ENCODE measurements at places on chromosomes 5 and 9.

- no peak for DNase-seq
Measured at GRCh38 chr9:122191584-122191983, 31.9 kb downstream of the MORN5 start.

GRCh38 chr9:20236676-20237075, 385.6 kb downstream of the MLLT3 start:
- no peak for DNase-seq

GRCh38 chr5:169094586-169095409, 206.1 kb downstream of the SLIT3 start:
- no peak for DNase-seq

DNA sequence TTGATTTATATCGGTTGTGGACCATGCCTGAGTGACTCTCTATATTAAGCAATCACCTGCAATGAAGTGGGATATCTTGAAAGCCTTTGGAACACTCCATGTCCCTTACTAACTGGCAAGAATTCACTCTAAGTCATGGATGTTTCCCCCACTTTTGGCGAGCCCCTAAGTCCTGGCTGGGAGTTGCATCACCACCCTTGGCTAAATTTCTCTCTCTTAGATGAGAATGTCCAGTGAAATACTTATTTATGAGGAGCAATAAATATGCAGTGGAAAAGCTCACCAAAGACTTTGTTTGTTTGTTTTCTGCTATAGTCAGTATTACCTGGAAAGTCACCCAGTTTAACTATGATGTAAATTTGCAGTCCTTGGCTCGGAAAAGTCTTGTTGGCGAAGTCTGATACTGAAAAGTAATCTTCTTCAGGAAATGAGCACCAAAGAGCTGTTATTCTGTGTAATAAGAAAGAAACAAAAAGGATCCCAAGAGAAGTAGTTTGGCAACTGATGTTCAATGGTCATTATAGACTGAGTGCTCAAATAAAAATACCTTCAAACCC, 333.8 kb downstream of the DMRT2 start:
- no peak for DNase-seq

DNA sequence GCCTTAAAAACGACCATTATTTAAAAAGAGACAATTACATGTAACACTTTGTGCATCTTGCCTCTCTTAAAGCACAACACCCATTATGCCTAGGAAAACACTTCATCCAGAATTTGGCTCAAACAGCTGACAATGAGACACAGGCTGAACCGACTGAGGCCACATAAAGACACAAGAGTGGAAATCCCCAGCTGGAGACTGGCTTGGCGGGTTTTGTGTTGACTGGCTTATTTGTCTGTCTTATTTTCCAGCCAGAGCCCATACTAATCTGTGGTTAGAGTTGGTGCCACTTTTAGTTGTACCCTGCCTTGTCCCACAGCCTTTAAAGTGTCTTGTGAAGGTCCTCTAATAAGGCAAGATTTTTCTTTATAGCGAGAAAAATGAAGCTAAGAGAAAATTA, 21.2 kb downstream of the TRIM14 start:
- peak; percentile 80 for DNase-seq

GRCh38 chr9:104903609-104904008, 24.3 kb downstream of the ABCA1 start:
- DNase-seq = no peak

- DNase-seq = no peak
Measured at GRCh38 chr9:87894998-87895625, 12.4 kb downstream of the SPATA31E1 start.

DNA sequence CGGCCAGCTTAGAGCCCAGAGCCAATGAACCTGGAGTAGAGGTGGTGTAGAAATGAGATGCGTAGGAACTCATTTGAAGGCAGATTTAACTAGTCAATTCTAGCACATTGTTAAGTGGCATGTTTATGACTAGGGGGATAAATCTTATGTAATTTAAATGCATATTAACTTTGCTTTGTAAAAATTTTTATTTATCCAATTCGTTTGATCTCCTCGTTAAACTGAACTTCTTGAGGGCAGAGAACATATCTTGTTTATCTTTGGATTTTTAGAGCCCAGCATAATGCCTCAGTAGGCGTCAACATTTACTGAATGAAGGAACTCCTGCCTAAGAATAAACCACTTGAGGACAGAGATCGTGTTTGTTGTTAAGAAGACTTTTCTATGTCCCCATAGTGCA, 41.1 kb upstream of the ACOT12 start:
- no peak for DNase-seq

DNA sequence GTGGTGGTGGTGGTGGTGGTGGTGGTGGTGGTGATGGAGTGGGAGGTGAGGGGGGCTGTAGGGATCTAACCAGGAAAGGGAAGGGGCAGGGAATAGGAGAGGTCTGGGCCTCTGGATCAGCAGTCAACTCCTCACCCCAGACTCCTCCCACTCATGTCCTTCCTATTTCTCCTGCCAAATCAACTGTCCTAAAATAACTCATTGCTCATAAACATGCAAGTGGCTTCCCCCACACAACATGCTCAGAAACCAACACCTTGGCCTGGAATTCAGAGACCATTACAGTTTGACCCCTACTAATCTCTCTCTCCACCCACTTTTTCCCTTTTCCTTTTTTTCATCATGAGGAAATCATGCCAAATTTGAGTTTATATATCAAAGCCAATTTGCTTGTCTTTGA, 8.4 kb upstream of the FSD1L start:
- no peak for DNase-seq

DNA sequence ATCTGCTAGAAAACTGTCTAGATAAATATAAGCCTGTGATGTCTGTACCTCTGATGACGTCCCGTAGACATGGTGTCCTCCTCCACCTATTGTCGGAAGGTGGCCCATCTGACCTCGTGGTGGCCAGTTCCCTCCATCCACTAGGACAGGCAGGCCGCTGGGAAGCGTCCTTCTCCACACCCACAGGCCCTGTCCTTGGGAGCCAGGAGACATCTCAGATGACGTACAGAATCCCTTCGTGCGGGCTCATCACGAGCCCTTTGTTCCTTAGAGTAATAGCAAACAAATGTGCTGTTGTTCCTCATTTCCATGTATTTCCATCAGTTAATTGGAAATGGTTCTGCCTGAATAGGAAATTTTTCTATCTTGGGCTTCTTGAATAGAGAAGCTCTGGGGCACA, 38.3 kb upstream of the TENT4A start:
- DNase-seq = no peak

GRCh38 chr5:170070556-170071412, 34.9 kb upstream of the FOXI1 start:
- no peak for DNase-seq

GRCh38 chr5:132230871-132231270, 3.2 kb upstream of the P4HA2 start:
- DNase-seq = no peak

DNA sequence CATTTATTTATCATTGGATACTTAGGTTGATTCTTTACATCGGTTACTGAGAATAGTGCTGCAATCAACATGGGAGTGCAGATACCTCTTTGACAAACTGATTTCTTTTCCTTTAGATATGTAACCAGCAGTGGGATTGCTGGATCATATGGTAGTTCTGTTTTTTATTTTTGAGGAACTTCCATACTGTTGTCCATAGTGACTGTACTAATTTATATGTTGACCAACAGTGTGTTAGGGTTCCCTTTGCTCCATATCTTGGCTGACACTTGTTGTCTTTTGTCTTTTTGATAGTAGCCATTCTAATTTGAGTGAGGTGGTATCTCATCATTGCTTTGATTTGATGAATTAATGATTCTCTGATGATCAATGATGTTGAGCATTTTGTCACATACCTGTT, 137.3 kb upstream of the PITX1 start:
- no peak for DNase-seq

DNA sequence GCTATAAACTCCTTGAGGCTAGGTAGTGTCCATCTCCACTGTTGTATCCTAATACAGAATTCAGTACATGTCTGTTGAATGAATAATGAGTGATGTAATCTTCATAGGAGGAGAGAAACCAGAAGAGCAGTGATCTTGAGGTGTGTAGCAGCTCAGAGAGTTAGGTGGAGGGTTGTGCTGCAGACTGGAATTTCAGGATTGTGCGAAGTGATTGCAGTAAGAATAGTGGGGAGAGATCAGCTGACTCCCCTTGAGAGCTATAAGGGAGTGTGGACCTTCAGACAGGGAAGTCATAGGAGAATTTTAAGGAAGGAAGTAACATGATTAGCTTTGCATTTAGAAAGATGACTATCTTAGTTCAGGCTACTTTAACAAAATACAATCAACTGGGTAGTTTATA, 4.4 kb downstream of the SNX24 start:
- DNase-seq = no peak

- peak; percentile 81 for DNase-seq
Measured at GRCh38 chr9:37753489-37754190, at the start of gene TRMT10B. Gene TRMT10B, plus strand, starts transcription at chr9:37753805. Its CDS starts 8,127 bp downstream, at chr9:37761932.

DNA sequence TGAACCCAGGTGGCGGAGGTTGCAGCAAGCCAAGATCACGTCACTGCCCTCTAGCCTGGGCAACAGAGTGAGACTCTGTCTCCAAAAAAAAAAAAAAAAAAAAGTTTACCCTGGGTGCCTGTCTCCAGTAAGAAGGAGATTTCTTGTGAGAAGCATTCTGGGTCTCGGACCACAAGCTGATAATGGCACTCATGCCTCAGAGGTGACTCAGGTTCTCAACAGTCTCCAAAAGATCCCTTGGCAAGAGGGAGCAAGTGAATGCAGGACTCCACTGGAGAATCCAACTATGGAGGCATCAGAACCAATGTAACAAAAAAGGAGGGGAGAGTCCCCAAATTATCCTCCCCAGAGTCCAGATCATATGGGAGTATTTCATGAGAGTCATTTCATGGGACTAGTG, 106.0 kb upstream of the LRRTM2 start:
- DNase-seq = no peak

DNA sequence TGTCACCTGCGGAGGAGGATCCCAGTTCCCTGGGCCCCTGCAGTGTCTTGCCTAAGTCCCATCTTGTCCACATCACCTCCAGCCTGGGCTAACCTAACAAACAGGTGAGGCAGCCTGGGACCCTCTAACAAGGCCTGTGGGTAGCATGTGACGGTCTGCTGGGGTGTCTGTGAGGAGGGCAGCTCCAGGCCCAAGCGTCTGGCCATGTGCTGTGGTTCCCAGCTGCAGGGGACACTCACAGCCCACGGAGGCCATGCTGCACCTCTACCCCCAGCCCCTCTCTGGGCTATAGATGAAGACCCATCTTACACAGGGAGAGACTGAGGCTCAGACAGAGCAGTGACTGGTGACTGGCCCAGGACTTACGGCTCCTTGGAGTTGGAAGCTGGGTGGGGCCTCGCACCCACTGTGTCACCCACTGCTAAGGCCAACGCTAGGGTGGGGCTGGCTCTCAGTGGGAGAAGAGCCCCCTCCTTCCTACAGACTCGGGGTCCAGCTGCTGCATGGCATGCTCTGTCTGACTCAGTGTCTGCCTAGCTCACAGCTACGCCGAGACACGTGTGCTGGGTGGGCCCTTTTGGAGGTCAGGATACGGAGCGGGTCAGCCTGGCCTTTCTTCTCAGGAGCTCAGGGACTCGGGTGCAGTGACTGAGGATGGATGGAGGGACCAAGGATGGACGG, 40.8 kb upstream of the RNF130 start:
- DNase-seq = no peak

DNA sequence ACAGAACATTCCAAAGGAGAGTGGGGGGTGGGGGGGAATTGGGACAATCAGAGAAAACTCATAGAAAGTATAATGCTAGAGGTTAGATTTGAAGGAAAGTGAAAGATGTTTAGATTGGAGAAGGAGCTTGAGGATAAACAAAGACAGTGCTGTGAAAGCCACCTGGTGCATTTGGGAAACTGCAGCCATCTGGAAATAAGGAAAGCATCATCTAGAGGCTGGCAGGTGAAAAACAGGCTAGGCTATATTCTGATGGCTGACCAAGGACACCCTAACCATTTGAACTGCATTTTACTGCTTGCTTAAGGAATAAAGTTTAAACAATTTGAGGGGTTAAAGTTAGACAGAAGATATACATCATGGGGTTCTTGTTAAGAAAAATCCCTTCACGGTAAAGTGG, 296.4 kb downstream of the CETN3 start:
- no peak for DNase-seq

DNA sequence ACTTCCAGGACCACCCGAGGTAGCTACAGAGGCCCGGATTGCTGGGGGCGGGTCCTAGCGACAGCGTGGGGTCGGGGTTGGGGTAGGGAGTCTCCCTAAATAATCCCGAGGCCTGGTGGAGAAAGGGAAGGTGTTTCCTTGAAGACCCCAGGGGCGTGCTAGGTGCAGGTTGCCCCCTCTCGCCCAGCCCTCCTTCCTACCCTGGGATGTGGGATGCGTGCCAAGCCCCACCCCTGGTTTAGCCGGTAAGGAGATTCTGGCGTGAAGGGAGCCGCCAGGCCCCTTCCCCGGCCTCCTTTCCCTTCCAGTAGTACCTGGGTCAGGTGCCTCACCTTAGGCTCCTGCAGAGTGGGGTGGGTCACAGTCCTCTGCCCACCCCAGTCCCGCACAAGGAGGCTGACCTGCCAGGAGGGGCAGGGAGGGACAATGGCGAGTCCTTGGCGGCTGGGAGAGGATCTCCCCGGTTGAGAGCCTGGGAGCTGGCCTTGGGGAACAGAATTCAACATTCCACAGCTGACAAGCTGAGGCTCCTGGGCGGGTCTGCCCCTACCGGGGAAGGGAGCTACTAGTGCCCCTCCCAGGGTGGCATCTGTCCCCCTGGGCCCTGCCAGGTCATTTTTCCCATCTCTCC, 674 bp downstream of the TSPAN17 start:
- DNase-seq = no peak

DNA sequence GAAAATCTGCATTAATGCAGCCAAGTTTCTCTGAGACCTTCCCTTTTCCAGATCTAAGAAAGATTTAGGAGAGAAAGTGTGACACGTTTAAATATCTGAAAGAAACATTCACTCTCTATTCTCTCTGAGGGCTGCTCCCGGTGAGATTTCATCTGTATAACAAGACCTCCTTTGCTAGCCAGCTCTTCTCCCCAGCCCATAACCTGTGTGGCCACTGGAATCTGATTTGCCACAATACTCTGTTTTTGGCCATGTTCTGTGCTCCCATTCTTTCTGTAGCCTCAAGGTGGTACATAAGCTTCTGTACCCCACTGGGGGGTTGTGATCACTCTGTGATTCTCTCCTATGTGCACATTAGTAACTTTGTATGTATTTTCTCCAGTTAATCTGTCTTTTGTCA, 291.0 kb upstream of the SEMA6A start:
- DNase-seq = no peak

DNA sequence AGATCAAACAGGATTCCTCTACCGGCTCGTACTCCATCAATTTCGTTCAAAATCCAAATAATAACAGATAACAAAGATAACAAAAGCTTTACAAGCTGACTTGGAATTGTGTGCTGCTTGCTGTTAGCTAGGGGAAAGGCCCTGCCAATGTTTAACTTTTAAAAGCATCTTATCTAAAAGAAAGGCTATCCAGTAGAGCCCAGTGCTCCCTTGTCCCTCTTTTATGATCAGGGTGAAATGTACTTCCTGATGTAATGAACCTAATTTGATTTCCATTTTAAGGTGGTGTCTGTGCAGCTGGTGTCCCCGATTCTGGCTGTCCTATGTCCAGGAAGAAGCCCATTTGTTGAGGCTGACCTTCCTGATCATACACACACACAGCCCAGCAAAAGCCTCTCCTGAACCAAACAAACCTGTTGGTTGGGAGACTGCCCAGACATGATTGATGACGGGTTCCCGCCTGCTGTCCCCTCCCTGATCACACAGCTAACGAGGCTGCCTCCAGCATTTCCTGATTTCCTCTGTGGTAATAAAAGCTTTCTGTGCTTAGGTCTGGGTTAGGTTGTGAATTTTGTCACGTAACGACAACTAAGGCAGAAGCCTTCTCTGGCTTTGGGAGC, 54.1 kb downstream of the PWWP2A start:
- DNase-seq = no peak

- no peak for DNase-seq
Measured at GRCh38 chr5:54739371-54739770, 221.8 kb downstream of the SNX18 start.

All from activated CD4-positive, alpha-beta T cell treated with anti-CD3 and anti-CD28 coated beads, Interleukin-2, Interleukin-4, amounts not matched to agents 100 ng/mL and 50 ng/mL, durations not matched to agents 16 hours and 8 hours (primary cell).